ENCODE measurements at places on chromosomes 16 and 17.

DNA sequence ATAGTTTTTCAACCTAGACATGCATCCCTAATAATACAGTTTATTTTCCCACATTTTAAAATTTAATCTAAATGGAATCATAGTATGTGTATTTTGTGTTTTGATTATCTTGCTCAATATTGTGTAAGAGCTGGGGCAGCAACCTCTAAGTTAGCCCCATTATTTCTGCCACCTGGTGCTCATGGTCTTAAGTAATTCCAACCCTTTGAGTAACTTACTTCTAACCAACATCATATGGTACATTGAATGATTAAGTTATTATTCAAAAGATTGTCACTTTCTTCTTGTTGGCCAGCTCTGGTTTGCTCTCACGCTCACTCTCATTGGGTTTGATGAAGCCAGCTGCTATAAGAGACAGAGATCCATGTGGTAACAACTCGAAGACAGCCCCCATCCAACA is 3.9 kb upstream of the KRTAP4-3 start:
- no peak for DNase-seq

GRCh38 chr16:23120562-23120961 is 28.7 kb downstream of the USP31 start:
- DNase-seq, result no peak

DNA sequence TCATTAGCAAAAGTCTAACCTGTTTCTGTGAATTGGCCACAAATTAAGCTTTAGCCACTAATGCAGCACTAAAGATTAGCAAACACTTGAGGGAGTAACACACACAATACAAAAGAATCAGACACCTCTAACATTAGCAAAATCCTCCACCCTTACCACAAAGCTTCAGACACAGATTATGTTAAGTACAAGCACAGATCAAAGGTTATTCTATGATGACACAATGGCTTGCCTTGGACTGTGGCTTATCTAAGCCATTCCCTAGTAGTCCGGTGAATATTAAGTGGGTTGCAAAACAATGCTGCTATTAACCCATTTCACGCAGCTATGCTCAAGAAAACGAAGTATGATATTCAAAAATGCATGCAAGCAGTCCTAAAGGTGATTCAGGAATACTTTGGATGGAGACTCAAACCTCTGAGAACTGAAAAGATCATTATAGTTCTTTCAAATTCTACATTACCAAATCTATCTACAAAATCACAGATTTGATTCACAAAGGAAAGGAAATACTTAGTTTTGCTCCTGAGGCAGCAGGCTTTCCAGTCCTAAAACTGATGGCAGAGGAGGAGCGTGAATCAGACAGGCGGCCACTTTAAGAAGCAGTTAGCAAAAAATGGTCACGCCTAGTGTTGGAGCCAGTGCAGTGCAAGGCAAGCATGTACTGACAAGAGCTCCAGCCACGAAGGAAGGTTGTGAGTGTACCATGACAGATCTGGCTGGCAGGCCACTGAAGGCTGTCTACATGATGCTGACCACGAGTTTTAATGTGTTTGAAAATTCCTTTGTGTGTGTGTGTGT is 67.2 kb downstream of the PARN start:
- DNase-seq, result no peak

DNA sequence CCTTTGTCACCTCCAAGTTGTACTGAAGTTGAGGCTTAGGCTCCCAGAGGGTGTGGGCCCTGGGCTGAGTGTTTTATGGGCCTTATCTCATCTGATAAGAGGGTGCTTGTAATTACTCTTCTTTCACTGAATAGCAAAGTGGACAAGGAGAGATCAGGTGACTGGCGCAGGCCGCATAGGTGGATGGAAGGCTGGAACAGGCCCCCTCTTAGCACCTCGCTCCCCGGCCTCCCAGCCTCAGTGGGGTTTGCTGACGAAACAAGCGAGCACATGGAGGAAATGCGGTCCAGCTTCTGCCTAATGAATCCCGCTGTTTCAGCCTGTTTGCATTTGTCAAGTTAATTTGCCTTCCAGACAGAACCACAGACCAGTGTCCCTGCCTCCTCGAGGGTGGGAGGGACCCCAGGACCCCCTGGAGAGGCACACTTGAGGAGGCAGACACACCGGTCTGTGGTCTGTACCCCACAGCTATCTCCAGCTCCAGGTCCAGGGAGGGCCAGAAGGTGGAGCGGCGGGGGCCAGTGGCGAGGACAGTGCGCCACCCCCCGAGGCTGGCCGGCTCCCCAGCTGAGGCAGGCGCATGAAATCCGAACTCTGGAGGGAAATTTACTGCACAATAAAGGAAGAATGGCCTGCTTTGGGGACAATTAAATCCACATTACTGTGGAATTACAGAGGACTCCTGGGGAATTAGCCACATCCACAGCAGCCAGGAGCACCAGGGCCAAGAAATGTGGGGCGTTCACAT is 123.4 kb downstream of the NTN1 start:
- no peak for DNase-seq

GRCh38 chr16:88382491-88383400 is at the start of gene ZNF469:
Gene ZNF469 (plus strand): TSS chr16:88382959. CDS start chr16:88427471, 44,512 bp downstream.
- DNase-seq, result peak; percentile 34

DNA sequence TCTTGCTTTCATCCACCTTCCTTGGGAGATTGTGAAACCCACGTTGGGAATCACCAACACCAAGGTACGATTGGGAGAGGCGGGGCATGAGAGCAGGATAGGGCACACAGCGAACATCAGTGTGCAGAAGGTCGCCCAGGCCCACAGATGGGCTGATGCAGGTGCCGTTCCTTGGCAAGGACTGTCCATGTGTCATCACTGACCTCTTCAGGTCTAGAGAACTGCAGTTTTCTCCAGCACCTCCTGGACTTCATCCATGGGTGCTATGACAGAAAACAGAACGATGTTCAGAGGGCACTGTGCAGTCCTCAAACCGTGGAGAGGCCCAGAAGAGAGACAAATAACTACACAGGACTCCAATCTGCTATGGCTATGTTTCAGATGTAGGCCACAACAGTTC is 23.9 kb upstream of the TAT start:
- no peak for DNase-seq

DNA sequence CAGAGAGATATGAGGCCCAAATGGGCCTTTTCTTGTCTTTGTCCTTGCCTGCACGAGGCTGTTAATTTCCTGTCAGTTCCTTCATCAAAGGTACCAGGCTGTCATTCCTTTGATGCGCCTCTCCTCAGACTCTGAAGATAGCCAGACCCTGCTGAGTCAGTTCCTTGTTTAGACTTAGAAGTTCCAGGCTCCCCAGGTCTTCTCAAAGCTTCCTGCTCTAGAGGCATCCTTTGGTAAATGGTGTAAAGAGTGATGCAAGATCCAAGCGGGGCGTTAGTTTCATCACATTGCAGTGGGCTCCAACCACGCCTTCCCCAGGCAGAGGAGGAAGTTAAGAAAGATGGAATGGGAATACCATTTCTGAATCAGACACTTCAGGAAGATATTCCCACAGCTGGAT is 4.0 kb upstream of the CDH11 start:
- peak; percentile 85 for DNase-seq

DNA sequence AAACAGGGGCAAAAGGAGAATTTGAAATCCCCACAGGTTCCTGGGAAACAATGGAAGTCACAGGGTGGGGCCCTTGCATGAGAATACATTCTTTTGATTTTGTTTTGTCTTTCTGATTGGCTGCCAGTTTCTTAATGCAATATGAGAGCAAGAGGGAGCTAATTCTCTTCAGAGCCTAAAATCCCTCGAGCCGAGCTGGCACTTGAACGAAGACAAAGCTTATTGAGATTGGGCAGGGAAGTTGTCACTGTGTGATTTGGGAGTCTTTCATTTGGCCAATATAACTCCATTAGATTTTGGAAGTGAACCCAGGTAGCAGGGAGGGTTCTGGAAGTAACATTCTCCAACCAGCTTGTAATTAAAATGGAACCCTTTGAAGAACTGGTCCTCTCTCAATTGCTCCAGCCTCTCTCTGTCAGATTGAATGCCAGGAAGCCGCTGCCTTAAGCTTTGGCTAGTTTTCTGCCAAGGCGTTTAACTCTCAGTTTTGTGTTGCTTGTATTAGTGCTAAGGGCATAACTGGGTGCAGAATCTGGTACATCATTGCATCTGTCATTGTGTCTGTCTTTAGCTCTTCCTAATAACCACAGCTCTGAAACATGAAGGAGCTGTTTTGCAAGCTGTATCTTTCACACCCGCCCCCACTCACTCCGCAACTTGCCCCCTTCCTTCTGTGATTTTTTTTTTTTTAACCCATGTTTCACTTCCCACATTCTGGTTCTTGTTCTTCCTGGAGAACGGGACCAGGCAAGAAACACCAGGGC is 272.0 kb downstream of the MAF start:
- no peak for DNase-seq

DNA sequence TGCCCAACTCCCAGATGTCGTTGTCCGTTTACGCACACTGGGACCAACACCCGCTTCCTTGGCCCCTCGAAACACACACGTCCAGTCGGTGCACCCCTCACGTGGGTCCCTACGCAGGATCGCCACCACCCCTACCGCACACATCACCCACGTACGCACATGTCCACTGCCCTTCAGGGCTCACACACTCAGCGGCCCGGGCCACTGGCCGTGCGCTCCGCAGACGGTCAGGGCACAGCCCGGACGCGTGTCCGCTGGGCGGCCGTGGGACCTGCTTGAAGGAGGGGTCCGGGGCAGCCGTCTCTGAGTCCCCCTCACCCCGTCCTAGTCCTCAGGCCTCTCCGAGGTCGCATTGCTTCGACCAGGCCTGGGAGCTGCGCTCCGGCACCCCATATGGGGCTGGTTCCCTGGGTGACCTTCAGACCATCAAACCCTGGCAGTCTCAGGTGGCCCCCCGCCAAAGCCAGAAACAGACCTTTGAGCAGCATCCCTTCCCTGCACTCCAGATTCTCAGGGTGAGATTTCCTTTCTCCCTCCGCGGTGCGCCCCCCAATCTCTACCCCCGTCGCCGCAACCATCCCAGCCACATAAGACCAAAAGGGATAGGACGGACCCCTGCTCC is 914 bp upstream of the GPRC5B start:
- DNase-seq, result peak; percentile 21

DNA sequence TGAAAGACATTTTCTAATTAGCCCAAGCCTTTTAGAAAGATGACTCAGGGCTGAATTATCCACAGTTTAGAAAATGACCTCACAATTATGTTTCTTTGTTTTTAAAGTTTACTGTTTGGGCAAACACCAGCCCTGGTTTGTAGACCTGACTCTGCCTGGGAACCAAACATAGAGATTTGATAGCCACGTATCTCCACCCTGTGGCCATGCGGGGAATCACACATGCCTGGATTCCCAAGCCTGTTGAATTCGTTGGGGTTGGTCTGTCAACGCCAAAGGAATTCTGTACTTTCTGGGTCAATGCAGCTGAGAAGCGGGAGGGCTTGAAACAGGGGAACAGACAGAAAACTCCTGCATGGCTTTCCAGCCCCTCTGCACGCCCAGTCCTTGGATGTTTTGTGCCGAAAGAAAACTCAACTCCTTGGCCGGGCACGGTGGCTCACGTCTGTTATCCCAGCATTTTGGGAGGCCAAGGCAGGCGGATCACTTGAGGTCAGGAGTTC is 26.9 kb downstream of the CD300A start:
- peak; percentile 77 for DNase-seq

GRCh38 chr16:12781777-12782176 is 21.9 kb downstream of the CPPED1 start:
- no peak for DNase-seq

GRCh38 chr16:71540-72401 is 660 bp downstream of the RHBDF1 start:
- peak; percentile 57 for DNase-seq

DNA sequence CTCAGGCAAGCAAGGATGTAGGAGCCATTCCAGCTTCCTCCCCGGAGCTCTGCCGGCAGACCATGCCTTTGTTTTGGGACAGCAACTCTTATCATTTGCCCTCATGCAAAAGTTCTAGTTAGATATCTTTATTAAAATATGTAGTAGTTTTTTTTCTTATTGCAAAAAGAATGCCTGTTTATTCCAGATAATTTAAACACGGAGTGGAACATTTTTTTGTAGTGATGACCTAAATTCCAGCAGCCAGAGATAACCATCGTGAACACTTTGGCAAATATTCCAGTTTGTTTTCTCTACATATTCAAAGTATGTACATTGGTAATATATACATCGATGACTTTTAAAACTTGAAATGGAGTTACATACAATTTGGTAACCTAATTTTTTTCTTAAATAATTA is 54.8 kb downstream of the CRISPLD2 start:
- peak; percentile 39 for DNase-seq

DNA sequence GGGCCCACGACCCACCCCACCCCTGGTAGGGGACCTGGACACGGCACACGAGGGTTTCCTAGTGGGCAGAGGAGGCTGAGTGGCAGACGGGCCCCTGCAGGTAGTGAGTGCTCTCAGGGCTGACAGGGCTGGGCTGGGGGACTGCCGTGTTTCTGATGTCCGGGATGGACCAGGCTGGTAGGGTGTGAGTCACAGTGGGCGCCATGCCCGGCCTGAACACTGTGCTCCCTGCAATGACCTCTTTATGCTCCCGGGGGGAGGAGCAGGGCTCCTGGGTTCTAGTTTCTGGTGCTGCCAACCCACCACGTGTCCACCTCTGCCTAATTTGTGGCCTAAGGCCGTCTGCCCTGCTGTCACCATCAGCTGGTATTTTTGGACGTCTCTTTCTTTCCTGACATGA is 26.3 kb downstream of the ARHGAP23 start:
- peak; percentile 53 for DNase-seq

DNA sequence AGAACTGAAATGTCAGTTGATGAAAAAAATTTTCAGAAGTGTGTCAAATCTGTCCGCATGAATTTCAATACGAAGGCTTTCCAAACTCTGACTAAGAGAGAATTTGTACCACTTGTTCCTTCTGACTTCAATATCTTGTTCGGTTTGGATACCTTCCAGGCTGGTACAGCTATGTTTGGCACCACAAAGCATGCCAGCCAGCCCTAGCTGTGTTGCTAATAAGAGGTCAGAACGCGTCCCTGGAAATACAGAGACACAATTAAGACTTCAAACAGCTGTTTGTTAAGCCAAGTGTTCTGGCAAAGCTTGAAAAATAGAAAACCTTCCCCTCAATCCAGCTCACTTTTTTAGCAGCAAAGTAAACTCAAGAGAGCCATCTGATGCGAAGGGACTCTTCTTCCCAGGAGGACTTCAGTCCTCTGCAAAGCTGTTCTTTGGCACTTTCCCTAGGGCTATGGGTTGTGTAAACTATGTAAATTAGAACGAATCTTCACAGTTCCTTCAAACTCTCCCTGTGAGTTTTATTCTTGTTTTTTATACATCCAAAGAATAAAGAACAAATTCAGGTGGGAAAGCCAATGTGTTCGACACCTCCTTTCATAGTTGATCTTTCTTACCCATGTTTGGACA is 35.1 kb downstream of the GRB2 start:
- no peak for DNase-seq

DNA sequence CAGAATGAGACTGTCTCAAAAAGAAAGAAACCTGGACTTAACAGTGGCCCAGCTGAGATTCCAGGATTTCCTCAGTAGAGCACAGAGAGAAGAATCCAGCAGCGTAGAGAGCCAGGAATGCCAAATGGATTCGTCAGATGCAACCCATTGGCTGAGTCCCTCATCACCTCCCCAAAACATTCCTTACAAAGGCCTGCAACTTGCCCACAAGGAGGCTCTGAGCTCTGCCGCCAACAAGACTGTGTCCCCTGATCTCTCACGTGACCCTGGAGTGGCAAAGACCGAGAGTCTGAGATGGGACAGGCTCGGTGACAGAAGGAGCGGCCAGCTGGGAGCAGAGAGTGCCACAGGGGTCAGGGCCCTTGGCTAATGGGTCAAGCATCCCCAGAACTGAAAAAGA is 6.9 kb upstream of the CHMP6 start:
- peak; percentile 84 for DNase-seq

- no peak for DNase-seq
Measured at GRCh38 chr16:57262841-57263540, 17.9 kb downstream of the ARL2BP start.

- no peak for DNase-seq
Measured at GRCh38 chr16:28495098-28495793, 803 bp downstream of the APOBR start.

- no peak for DNase-seq
Measured at GRCh38 chr16:70662991-70663523, 16.7 kb downstream of the IL34 start.
